ENCODE measurements at places on chromosomes 5 and 9. TPM values are rescaled to one million over a fixed set of nuclear protein-coding genes. Genes with fewer than 3 reads are reported as not detected.
A peak's percentile ranks its signal among the peaks of the same experiment; 100 is the strongest.

DNA sequence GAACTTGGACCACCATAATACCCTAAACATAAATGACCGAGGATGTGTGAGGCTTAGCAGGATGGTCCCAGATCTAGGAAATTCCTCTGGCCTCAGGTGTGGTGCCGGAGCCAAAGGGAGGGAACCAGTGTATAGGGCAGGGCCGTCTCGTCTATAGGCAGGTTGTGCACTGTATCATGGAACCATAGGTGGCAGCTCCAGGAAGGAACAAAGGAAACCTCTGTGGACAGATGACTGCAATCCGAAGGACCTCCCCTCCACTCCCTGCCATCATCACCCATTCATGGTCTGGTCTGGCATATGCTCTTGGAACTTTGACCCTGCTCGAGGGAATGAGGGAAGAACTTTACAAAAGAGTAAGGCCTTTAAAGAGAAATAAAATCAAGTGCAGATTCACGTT lies 2.9 kb upstream of the MACIR start:
- DNase-seq = no peak

DNA sequence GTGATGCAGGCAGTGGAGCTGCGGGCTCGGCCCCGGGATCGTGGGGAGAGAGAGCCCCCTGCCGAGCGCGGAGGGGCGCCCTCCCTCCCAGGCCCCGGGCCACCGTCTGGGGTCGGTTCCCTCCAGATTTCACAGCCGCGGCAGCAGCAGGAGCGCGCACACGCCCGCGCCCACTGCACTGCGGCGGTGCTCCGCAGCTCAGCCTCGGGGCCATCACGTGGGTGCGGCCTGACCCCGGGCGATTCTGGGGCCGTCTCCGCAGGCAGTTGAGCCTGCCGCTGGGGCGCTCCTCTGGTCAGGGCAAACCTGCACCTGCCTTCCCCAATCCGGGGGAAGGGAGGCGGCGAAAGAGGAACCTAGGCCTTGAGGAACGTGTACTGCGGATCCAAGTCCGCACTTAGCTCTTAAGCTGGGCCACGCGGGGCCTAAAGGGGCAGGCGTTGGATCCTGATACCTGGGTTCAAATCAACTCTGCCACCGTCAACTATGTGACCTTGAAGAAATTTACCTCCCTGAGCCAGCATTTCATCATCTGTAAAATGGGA lies 9.4 kb upstream of the DELE1 start:
- no peak for DNase-seq

DNA sequence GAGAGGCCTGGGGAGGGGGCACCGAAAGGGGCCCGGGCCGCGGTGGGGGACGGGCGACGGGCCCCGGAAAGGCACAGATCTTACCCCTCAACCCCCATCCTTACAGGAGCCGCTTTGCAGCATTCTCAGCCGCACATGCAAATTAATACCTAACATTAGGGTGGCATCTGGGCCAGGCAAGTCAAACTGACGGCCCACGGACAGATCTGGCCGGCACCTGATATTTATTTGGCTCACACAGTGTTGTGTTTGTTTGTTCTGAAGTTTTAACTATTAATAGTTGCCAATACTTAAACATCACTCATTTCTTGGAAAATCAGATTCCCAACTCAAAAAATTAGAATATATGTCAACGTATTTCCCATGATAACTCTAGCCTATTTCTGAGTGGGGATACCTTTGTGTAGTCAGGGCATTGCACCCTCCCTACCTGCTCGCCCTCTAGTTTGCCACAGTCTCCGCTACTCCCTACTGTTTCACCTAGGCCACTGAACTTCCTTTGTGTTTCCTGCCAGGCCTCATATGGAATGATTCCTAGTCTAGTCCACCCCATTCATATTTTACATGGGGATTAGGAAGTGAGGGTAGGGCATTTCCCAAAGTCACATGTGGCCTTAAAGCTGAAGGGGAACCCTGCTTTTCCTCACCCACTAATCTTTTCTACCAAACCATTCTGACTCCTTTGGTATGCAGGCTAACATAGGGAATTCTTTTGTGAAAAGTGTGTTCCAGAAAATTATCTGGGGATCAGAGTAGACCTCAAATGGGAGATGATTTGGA lies 71.9 kb upstream of the LARP1 start:
- no peak for DNase-seq

GRCh38 chr9:100472268-100472667 lies 681 bp upstream of the TMEFF1 start:
- no peak for DNase-seq

GRCh38 chr5:150129813-150130492 lies 25.7 kb downstream of the PDGFRB start:
- DNase-seq = peak; percentile 83

DNA sequence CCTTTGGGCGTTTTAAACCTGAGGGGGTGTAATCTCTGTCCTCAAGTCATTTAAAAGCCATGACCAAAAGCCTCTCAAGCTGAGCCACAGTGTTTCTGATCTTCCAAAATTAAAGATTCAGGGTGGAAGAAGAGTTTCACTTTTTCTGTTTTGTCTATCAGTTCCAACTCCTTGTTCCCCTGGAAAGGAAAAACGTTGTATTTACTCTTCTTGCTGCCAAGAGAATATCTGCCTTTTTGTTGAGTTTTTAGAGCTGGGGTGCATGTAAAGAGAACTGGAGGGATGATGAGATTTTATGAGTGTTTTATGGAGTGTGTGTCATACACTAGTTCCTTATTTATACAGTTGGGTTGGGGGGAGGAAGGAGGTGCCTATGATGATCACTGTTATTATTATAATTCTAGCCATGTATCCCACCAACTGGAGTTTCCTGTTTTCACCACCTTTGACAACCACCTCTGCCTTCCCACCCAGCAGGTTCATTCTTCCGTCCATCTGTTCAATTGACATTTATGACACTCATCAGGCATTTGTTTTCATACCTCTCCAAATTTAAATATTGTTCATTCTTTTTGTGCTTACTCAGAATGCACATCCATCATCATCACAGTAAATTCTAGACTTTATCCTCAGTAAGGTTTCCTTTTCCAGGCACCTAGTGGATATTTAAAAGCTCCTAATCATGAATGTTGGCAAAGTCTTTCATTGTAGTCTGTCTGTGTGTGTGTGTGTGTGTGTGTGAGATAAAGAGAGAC lies 97.9 kb upstream of the MPDZ start:
- DNase-seq = peak; percentile 70

GRCh38 chr9:3014178-3014577 lies 170.3 kb upstream of the PUM3 start:
- no peak for DNase-seq

GRCh38 chr5:58094031-58094430 lies 365.9 kb downstream of the PLK2 start:
- no peak for DNase-seq

DNA sequence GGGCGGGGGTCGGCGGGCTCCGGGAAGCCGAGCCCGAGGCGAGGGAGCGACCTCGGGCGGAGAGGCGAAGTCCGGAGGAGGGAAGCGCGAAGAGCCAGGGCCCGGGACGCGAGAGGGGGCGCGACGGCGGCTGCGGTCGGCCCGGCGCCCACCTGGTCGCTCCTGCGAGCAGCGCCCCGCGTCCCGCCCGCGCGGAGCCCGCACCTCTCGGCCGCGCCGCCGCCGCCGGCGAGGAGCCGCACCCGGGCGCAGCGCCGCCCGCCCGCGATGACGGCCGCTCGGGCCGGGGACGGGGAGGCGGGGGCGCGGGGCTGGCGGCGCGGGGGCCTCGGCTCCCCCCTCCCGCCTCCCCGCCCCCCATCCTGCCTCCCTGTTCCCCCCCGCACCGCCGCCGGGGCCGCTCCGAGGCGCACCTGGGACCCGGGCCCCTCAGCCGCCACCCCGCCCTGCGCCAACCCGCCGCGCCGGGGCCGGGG lies 2.6 kb downstream of the NR5A1 start:
- DNase-seq = no peak

ITK gene
- not detected for total RNA-seq

LCN1 gene
- total RNA-seq = not detected

DND1 gene
- total RNA-seq = not detected

INSL4 gene
- not detected for total RNA-seq

CNTFR gene
- total RNA-seq = not detected

HIGD2A gene
- total RNA-seq = 23.2 TPM

INSL6 gene
- not detected for total RNA-seq

SHC3 gene
- total RNA-seq = 26.5 TPM

Measured in fibroblast of the aortic adventitia (primary cell).